Stimulated activated CD4-positive, alpha-beta T cell treated with anti-CD3 and anti-CD28 coated beads, Interleukin-2, amount 100 ng/mL, for 4 hours (primary cell): ENCODE measurements at places on chromosomes 5 and 9.

GRCh38 chr5:172421-172820, 18.9 kb upstream of the LRRC14B start:
- no peak for DNase-seq

DNA sequence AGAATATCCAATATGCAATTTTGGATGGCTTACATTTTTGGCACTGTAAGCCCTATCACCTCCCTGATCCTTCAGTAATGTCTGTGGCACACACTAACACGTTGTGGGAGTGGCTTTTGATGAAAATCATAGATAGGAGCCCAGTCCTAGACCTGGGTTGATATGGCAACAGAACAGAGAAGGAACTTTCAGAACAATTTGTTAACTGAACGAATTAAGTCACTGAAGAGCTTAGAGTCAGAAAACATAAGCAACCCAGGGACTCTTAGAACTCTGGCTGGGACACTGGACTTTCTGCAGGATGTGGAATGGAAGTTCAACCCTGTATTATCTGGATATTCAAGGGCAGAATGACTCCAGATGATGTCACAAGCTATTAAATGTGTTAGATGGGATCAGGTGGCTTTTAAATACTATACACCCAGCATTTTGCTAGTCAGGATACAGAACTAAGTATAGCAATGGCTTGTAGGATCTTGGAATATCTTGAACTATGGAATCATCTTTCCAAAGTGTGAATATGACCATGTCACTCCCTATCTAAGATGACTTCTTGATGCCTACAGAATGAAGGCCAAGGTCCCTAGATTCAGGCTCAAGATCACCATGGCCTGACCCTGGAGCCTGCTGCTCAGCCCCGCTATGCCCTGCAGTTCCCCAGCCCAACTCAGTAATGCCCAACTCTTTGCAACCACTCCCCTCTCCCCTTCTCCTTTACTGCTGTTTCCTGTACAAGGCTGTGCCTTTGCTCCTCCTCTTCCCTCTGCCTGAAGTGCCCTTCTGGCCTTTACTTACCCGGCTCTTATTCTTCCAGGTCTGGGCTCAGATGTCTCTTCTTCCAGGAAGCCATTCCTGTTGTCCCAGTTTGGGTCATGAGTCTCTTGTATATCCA, 42.8 kb downstream of the VLDLR start:
- DNase-seq, result no peak

DNA sequence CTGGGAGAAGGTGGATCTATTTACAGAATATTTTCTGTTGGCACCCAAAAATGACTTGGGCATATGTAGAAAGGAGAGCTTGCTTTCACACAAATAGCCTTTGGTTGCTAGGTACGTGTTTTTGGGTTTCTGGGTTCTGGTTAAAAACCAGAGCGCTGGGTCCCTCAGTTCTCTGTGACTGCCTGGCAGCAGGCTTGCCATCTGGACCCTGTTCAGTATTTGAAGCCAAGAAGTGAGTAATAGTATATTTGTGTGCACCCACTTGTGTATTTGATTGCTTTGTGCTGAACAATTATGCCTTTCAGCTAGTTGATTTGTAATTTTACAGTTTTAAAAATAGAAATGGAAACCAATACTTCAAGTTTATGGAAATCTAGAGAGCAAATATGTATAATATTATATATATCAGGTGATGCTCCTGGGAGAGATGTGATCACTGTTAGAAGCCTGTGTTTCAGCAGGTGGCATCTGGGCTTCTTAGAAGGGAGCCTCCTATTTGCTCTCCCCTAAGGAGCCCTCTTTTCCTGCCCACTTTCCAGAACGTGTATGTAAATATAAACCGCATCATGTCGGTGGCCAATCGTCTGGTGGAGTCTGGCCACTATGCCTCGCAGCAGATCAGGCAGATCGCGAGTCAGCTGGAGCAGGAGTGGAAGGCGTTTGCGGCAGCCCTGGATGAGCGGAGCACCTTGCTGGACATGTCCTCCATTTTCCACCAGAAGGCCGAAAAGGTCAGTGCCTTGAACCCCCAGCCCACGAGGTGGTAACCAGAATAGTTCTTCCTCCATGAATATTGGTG, 153.6 kb downstream of the TRIO start:
- DNase-seq, result no peak

DNA sequence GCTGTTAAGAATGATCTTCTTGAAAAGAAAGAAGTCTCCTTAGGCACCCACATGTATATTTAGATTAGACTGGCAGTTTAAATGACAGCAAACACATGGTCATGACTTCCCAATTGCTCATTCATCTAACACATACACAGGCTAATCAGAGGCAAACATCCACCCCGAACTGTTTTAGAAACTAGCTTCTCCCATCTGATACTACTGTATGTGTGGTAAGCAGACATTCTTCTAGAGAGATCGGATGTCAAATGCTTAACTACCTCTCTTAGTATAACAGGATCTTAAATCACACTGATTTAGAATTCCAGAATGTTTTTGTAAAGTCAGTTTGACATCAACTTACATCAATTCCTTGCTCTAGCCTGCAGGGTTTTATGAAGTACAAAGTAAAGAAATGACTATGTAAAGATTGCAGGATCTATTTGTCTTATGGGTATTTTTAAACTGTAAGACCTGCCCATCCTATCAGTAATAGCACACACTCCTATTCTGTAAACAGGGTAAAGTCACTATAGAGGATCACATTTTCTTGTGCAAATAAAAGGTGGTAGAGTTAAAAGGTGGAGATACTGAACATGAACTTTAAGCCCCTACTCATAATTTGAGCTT, 239.7 kb downstream of the MLLT3 start:
- no peak for DNase-seq

GRCh38 chr5:63811961-63812360, 150.3 kb downstream of the HTR1A start:
- DNase-seq, result no peak

DNA sequence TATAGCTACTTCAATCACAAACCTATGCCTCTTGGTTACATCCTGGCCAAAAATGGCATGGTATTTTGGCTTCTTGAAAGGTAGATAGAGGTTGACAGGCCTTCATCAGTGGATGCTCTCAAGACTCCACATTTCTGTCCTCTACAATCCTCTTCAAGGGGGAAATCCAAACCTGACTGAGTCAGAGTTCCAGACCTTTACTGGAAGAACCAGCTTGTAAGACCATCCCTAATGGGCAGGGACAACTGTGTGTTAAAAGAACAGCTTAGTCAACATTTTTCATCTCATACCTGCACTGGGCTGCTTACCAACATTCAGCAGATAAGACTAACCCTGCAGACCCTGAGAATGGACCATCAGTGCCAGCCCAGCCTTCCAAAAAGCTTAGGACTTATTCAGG, 155.7 kb downstream of the CDK5RAP2 start:
- DNase-seq, result no peak

DNA sequence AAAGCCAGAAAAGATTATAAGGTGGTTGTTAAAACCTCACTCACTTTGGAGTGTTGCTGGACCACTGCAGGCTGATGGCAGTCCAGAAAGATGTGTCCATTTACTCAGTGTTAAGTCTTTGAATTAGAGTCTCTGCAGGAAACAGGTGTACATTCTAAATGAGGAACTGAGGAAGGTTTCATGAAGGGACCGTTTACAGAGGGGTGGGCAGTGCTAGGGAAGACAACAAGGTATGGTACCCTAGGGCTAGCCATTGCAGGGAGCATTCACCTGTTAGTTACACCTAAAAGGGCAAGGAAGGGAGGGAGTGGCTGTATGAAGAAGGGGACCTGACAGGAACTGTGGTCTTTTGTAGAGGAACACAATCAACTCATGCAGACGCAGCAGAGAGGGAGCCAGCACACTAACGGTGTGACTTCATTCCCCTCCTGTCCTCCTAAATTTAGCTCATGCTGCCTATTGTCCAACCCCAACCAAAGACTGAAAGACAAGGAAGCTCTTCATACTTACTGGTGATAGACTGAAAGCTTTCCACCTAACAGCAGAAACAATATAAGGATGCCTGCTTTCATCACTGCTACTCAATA, 32.2 kb upstream of the PAX5 start:
- DNase-seq, result no peak

DNA sequence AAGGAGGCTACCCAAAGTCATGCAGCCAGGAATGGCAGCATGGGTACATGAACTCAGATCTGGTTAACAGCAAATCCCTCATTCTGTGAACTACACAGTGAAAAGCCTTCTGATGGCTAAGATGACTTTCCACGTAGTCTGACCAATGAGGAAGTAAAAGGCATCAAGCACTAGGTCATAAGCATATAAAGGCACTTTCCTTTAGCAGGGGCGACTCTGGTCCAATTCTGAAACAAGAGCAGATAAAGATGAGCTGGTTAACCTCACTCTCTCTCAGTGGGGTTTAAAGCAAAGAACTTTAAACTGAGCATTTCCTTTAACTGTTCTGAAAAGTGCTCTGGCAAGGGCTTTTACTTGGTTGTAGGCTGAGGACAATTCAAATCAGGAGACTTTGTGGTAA, 21.1 kb downstream of the PSMB7 start:
- DNase-seq, result no peak

- peak; percentile 53 for DNase-seq
Measured at GRCh38 chr5:139453683-139454567, 8.6 kb downstream of the ECSCR start.

DNA sequence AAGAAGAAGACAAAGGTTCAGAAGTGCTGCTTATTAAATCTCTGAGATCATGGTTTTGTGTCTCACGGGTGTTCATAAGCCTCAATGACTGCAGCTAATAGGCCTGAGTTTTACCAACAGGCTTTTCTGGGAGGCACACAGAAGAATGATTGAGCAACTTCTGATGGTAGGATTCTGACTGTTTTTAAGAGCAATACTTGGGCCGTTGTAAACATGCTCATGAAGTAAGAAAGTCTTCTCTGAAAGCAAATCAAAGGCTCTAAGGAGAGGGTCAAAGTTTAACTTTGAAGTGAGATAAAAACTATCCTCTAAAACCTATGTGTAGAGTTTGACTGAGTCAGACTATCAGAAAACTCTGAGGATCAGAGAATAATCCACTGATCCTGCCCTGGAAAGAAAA, 390.9 kb upstream of the DAB2 start:
- no peak for DNase-seq

- peak; percentile 70 for DNase-seq
Measured at GRCh38 chr5:78360924-78361630, 660 bp downstream of the SCAMP1 start.

DNA sequence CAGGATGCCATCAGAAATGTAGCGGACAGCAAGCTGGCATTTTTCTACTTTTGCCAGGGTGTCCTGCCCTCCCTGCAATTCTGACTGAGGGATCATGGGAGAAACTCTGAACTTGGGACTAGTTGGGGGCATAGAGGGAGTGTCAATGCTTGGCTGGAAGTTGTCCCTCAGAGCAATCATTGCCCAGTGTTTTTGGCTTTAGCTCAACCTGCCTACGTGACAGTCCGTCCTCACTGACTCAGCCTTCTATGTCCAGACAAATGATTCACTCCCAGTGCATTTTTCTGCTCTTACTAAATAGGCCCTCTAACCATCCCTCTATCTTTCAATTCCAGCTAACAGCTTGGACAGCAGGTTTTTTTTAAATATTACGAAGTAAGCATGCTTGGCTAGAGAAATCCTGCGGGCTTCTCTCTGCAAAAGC, 627.4 kb downstream of the TLR4 start:
- DNase-seq, result no peak

GRCh38 chr9:128383007-128383753, 12.0 kb downstream of the URM1 start:
- no peak for DNase-seq

DNA sequence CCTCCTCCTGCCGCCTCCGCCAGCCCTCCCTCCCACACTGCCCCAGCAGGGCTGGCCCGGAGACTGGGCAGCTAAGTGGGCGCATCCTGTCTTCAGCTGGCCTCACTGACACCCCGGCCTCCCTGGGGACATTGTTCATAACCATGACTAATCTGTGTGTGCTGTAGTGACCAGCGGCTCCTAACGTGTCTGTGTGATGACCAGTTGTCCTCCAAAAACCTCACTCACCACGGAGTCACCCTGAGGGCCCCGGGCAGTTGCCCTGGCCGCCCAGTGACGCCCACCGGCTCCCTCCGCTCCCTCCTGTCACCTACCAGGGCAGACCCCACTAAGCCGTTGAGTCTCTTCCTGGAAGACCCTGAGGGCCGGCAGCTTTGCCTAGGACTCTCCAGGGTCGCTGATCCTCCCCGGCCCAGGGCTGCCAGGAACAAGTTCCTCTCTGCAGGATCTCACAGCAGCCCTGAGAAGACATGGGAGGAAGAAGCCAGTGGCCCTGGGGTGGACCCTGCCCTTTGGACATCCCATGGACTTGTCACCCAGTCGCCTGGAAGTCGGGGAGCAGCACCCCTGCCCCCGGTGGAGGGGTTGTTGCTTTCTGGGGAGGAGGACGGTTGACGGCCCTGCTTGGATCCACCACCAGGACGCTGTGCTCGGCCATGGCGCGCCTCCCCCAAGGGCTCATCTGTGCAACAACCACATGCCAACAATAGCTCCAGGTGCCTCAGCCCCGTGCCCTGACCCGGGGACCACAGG, 110.2 kb upstream of the LMX1B start:
- no peak for DNase-seq

- no peak for DNase-seq
Measured at GRCh38 chr5:68383888-68384310, 168.3 kb downstream of the PIK3R1 start.

DNA sequence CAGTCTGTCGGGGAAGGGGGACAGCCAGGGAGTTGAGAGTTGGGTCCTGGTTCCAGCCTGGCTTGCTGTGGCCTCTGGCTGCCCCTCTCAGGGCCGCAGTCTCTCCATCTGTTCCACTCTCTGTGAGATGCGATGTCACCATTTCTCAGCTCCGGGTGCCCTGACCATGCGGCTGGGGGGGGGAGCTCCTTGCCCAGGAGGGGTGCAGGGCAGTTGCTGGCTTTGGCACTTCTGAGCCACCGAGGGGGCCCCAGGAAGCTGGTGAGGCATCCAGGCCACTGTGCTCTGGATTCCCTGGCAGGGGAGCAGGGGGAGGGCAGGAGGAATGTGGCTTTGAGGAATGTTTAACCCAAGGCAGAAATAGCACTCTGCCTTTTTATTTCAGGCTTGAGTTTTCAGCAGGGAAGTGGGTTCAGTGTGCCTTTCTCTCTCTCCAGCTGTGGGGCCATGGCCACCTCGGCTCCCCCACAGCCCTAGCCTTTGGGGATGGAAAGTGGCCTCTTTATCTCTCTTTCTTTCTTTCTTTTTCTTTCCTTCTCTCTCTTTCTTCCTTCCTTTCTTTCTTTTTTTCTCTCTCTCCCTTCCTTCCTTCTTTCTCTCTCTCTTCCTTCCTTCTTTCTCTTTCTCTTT, 11.0 kb downstream of the NCS1 start:
- DNase-seq, result no peak

DNA sequence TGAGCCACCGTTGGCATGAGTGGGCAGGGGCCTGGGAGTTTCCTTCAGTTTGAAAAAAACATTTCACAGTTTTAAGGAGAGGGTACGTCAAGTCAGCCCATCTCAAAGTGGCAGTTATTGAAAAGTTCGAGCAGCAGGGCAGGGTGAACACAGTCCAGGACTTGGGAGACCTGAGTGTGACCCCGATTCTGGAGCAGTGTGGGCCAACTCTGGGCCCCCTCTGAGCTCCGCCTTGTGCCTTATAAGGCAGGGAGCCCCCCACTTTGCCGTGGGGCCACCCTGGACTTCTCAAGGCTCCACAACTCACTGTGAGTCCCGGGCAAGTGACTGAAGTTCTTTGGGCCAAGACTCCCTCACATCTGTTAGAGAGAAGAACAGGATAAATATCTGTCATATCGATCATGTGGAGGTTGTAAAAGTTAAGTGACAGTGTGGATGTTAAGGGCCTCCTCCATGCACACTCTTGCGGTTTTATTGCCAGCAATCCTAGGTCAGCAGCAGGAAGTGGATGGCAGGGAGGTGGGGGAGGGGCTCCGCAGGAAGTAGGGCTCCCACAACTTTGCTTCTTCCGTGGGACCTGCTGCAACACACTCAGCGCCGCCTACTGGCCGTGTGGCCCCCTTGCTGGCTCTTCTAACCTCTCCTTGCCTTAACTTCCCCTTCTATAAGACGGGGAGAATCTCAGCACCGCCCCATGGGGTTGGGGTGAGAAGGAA, 38.4 kb downstream of the HRH2 start:
- peak; percentile 69 for DNase-seq
